ENCODE measurements at places on chromosomes 2 and 18.

- DNase-seq = no peak
These were observed 62.2 kb downstream of the KIAA2012 start for GRCh38 chr2:202135091-202135874.

DNA sequence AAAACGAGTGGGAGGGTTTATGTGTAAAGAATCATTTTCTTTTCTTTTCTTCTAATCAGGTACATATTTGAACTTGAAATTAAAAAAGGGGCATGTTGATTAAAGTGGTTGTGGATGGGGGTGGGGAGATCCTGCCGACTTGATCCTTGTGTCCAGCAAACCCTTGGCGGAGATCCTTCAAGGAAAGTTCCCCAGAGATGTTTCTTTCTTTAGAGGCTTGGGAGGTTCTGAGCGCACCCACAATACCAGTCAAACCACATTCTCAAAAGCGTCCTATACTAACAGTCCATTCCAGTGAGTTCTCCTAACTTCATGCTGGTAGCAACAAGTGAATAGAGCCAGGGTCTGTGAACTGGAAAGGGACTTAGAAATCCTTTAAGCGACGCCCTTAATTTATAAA, 49.2 kb downstream of the MYCN start:
- DNase-seq = no peak

GRCh38 chr2:192513575-192513974, 318.8 kb upstream of the TMEFF2 start:
- DNase-seq = no peak

DNA sequence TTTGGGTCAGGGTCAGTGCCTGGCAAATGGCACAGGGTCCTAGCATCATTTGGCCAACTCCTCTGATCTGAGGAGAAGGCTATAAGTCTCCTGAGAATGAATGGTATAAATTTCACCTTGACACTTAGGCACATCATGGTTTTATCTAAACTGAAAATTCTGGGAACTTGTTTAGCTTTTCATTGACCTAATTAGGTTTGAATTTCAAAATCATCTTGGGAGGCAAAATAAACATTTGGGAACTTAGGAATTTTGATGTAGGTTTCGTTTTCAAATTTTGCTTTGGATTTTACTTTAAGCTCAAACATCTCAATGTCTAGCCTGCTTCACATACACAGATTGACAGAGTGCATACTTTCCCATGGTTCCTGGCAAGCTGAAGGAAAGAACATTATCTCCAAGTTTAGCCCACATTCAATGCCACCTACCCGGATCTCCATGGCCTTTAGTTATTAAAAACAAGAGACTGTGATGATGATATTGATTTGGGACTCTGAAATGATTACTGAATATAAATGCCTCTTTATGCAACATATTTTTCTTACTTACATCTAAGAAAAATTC, 44.5 kb downstream of the MYOM1 start:
- no peak for DNase-seq

DNA sequence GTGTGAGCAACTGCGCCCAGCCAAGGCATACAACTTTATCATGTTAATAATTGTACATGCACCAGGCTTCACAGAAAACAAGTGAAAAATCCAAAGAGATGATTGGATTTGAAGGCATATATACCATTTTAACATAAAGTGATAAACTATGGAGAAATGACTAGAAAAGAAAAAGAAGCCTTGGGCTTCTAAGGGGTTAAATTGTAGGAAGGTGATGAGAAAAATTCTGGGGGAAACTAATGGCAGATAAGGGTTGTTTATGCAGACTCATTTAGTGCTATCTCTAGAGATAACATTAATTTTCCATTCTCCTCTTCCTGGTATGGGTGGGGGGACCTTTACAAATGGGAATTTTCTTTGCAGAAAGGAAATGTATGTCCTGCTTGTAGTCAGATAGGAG, 154.0 kb downstream of the TMEM17 start:
- DNase-seq = no peak

- no peak for DNase-seq
These were observed 295.1 kb downstream of the CNTNAP5 start for GRCh38 chr2:124320051-124320688.

GRCh38 chr2:102736110-102736409, 25.8 kb upstream of the TMEM182 start:
- DNase-seq = no peak

DNA sequence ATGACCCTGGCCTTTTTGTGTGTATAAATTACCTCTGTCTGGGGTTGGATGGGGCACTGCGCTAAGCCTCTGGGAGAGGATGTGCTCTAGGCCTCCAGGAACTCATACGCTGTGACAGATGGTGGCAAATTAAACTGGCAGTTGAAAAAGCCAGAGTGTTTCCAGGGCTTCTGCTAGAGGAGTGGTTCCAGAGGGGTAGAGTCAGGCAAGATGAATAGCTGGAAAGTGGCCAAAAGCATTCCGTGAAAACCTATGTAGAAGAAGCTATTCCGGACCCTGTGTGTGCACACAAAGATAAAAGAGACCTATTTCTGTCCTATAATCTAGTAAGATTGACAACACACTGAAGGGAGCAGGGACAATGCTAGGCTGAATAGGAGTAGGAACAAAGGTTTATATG, 84.8 kb downstream of the ACTR3 start:
- no peak for DNase-seq

GRCh38 chr2:142724186-142724585, 153.3 kb upstream of the KYNU start:
- DNase-seq = no peak

- peak; percentile 63 for DNase-seq
These were observed 1.0 kb downstream of the RTN4 start for GRCh38 chr2:55049043-55049820.

DNA sequence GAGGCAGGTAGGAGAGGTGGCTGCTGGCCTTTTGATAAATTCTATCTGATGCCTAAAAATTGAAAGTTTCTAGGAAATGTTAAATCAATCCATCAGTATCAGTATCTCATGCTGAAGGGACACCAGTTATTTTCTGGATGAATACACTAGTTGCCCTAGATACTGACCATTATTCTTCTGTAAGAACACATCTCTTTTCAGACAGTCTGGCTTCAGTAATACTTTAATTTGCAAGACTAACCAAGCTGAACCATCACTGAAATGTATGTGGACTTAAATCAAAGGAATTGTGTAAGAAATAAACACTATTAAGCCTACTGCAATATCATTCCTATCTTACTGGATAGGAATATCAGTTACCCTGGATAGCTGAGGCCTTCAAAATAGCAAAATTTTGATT, 1546.3 kb downstream of the LRP1B start:
- DNase-seq = no peak

- DNase-seq = no peak
These were observed 154.1 kb upstream of the MMADHC start for GRCh38 chr2:149741646-149742045.

DNA sequence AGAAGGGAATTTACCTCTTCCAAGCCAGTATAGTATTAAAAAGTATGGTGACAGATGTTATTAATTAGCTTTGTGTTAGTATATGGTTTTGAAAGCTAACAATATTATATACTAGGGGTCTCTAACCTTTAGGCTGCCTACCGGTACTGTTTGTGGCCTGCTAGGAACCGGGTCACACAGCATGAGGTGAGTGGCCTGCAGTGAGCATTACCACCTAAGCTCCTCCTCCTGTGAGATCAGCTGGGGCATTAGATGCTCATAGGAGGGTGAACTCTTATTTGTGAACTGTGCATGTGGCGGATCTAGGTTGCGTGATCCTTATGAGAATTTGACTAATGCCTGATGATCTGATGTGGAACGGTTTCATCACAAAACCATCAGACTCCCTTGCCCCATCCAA, 583.4 kb upstream of the CDH2 start:
- no peak for DNase-seq

GRCh38 chr2:176162911-176163671, 6.0 kb downstream of the HOXD3 start:
- DNase-seq = no peak

- DNase-seq = no peak
These were observed 136.9 kb upstream of the SIX3 start for GRCh38 chr2:44804406-44805265.

GRCh38 chr18:13455471-13455870, 236.9 kb downstream of the LDLRAD4 start:
- no peak for DNase-seq

DNA sequence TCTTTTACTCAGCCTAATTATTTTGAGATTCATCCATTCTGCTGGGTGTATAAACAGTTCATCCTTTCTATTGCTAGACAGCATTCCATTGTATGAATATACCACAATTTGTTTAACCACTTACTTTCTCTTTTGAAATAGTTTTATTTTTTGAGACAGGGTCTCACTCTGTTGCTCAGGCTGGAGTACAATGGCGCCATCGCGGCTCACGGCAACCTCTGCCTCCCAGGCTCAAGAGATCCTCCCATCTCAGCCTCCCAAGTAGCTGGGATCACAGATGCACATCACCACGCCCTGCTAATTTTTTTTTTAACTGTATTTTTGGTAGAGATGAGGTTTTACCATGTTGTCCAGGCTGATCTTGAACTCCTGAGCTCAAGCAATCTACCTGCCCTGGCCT, 54.5 kb downstream of the USP37 start:
- DNase-seq = no peak

GRCh38 chr2:225788571-225789094, 389.1 kb downstream of the NYAP2 start:
- no peak for DNase-seq

DNA sequence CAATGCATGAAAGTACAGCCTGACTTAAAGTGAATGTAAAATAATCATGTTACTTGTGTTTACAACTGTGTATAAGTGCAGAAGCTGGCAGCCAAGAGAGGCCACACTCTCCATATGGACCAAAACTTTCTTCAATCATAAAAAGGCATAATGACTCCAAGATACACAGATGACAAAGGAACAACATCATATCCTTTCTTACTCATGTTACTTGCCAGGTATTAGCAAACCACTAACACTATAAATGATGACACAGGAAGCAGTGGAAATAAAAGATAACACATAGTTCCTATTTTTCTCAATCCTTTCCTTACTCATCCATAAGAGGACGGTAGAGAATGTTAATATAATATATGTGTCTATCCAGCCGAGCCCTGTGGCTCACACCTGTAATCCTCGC, 400.0 kb upstream of the CDH2 start:
- no peak for DNase-seq

DNA sequence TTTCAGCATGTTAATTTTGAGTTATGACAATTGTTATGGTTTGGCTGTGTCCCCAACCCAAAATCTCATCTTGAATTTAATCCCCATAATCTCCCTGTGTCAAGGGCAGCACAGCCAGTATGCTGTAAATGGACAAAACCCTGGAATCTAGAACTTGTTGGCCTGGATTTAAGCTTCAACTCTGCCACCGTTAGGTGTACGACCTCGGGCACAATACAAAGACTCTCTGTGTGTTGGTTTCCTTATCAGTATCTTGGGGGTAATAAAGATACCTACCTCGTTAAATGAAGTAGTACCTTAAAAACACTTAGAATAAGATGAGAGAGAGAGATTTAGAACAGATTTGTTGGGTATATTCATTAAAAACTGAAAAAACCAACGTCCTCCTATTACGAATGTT, 106.5 kb downstream of the CDH19 start:
- DNase-seq = no peak

GRCh38 chr18:27861539-27861938, 315.4 kb downstream of the CDH2 start:
- DNase-seq = no peak

DNA sequence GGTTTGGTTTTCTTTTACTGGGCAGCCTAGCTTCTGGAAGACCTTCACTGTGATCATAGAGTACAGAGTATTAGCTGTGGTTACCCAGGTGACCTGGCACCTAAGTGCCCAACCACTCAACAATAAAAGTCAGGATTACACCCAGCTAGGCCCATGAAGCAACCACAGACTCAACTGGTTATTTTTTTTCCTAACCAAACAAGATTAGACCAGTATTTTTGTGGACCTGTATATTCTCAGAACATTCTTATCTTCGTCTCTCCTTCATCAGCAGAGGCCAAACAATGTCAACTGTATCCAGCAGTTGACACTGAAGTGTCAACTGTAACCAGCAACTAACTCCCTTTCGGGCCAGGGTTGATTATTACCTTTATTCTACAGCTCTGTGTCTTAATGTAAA, 289.2 kb upstream of the SLC39A10 start:
- no peak for DNase-seq
